Left renal pelvis (tissue), 4 donors: ENCODE measurements at places on chromosomes 1 and 21. TPM values are rescaled to one million over a fixed set of nuclear protein-coding genes. Genes with fewer than 3 reads are reported as not detected.

- DNase-seq: no peak
Measured at GRCh38 chr1:169155675-169156074, 49.2 kb downstream of the ATP1B1 start.

DNA sequence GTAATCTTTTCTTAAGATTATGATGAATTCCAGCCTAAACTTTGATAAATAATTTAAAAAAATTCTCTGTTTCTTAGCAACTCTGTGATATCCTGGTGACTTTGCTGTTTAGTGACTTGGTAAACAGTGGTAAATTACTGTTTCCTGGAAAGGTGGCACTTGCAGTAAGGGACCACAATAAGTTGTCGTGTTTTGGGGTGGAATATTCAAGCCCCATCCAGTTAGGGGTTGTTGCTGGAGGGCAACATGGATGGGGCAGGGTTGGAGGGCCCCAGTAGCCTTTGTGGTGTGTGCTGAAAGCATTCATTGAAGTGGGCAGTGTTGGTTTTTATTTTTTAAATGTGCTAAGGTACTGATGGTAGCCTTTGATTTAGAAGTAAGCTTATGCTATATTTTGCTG is 30.3 kb downstream of the PRDM2 start:
- DNase-seq: no peak

The TMEM79 gene
- polyA plus RNA-seq: 7.5 TPM

DNA sequence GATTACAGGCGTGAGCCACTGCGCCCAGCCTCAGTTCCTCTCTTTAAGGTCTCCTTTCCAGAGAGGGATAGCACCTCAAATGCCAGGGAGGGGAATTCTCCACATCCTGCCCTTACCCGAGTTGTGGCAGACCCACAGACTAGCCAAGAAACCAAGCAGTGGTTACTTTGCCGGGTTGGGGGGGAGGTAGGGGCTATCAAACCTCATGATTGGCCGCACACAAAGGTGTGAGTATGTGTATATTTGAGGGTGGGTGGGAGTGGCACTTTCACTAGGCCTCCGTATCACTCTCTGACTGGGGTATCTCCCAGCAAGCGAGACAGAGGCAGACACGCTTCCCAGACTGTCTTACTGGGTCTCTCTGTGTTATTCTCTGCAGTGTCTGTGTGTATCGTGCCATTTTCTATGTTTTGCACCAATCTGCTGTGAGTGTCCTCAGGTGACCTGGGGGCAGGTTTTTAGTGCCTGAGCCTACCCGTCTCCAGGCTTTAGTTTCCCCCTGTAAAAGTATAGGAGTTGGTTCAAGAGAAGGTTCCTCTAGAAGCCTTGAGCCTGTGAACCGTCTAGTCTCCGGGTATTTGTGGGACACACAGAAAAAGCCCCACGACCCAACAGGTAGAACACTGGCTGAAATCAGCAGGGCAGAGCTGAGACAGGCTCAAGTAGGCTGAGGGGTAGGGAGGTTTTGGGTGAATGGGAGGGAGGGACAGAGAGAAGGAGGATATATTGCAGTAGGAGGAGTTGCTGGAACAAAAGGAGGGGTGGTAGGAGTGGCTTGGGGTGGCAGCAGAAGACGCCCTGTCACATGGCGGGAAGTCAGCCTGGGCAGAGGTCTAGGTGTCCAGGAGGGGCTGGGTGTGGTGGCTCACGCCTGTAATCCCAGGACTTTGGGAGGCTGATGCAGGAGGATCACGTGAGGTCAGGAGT is 10.3 kb downstream of the LMNA start:
- DNase-seq: no peak

The CDCA8 gene
- polyA plus RNA-seq: 16.6 TPM

- no peak for DNase-seq
Measured at GRCh38 chr21:30126576-30126975, 40.0 kb downstream of the CLDN17 start.
